ENCODE measurements at places on chromosomes 16 and 17. TPM values are rescaled to one million over a fixed set of nuclear protein-coding genes. Genes with fewer than 3 reads are reported as not detected.
A peak's percentile ranks its signal among the peaks of the same experiment; 100 is the strongest.

- no peak overlapping the region for H3K4me3 ChIP-seq
- no peaks in the 10 kb centered on the region for H3K36me3 ChIP-seq
- no peaks in the 10 kb centered on the region for H3K27me3 ChIP-seq
- no peak overlapping the region for H3K27ac ChIP-seq
- DNase-seq: no peak
Measured at GRCh38 chr16:53453928-53454327, 19.7 kb downstream of the RBL2 start.

- H3K36me3 ChIP-seq: no peaks in the 10 kb centered on the region
- no peaks in the 10 kb centered on the region for H3K27me3 ChIP-seq
- no peak overlapping the region for H3K4me3 ChIP-seq
- H3K27ac ChIP-seq: no peak overlapping the region
- no peak for DNase-seq
- no peaks in the 10 kb centered on the region for H3K4me1 ChIP-seq
Measured at GRCh38 chr16:359871-360697, 7.6 kb upstream of the AXIN1 start.

GRCh38 chr17:9612006-9612405 lies 33.3 kb upstream of the USP43 start:
- H3K36me3 ChIP-seq: no peaks in the 10 kb centered on the region
- H3K4me1 ChIP-seq: no peaks in the 10 kb centered on the region
- DNase-seq: no peak
- no peak overlapping the region for H3K27ac ChIP-seq

DNA sequence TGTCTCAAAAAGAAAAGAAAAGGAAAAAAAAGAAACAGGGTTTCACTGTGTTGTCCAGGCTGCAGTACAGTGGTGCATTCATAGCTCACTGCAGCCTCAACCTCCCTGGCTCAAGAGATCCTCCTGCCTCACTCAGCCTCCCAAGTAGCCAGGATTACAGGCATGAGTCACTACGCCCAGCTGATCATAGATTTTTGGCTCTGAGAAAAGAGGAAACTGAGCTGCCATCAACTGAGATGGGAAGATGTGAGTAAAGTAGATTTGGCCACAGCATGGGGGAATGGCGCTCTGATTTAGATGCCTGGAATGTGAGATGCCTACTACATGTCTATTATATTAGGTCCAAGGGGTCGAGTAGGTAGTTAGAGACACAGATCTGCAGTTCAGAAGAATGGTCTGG lies 5.9 kb upstream of the NAGS start:
- no peak overlapping the region for H3K4me3 ChIP-seq
- H3K4me1 ChIP-seq: peaks cover 8% of the 10 kb centered on the region
- H3K27me3 ChIP-seq: peaks cover 14% of the 10 kb centered on the region
- DNase-seq: no peak
- H3K27ac ChIP-seq: no peak overlapping the region

DNA sequence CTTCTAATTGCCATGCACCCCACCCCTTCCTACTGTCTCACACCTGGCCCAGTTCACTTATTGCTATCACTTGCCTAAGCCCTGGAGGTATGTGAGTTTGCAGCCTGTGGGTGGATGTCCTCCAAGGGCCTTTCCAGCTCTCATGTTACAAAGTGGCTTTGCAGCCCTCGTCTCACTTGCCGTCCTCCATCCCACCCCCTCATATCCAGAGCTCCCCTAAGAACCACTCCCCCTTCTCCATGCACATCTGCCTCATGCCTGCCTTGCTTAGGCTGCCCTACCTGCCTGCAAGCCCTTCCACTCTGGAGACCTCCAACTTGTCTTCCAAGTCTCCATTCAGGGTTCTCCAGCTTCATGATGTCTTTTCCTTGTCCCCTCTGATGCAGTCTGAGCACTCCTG lies 119.4 kb upstream of the NLRP1 start:
- no peak overlapping the region for H3K27ac ChIP-seq
- no peaks in the 10 kb centered on the region for H3K36me3 ChIP-seq
- no peak overlapping the region for H3K4me3 ChIP-seq

GRCh38 chr17:52546990-52547389 lies 388.5 kb upstream of the CA10 start:
- no peak overlapping the region for H3K27ac ChIP-seq
- no peak for DNase-seq
- H3K36me3 ChIP-seq: no peaks in the 10 kb centered on the region
- no peak overlapping the region for H3K4me3 ChIP-seq
- no peaks in the 10 kb centered on the region for H3K27me3 ChIP-seq

Gene MEIOB
- total RNA-seq: not detected

DNA sequence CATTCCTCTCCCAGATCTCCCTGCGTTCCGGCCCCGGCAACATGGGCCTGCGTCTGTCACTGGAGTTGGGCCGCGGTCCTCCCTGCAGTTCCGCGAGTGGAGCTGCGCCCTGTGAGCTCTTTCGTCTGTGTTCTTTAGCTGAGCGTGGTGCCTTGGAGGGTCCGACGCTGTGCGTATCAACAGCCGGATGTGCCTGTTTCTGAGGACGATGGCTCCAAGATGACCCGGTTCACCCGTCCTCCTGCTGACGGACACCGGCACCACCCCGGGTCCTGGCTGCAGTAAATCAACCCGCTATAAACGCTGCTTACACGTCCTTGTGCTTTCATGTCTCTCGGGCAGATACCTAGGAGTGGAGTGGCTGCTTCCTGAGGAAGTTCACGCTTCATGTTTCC lies 44.8 kb upstream of the GNG13 start:
- no peak for DNase-seq
- H3K4me3 ChIP-seq: no peak overlapping the region
- H3K27ac ChIP-seq: no peak overlapping the region
- H3K4me1 ChIP-seq: no peaks in the 10 kb centered on the region
- H3K36me3 ChIP-seq: no peaks in the 10 kb centered on the region

Gene MT4
- not detected for total RNA-seq

- H3K36me3 ChIP-seq: no peaks in the 10 kb centered on the region
- H3K27me3 ChIP-seq: no peaks in the 10 kb centered on the region
- H3K27ac ChIP-seq: no peak overlapping the region
- no peak overlapping the region for H3K4me3 ChIP-seq
Measured at GRCh38 chr17:73620414-73620813, 23.8 kb downstream of the SDK2 start.

DNA sequence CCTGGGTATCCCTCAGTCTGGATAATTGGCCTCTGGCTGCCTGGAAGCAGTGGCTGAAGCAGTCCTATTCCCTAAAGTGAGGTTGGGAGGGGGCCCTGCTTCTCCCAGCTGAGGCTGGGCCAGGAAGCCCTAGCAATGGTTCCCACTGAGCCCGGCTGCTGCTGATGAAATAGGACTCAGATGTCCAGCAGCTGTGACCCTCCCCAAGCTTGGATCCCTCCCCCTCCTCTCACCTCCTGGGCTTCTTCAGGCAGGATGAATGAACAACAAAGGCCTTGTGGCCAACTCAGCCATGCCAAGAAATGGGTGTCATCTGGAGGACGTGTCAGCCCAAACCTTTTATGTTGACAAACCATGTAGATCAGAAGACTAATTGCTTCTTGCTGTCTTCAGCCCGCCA lies 42.0 kb downstream of the AXIN2 start:
- H3K36me3 ChIP-seq: no peaks in the 10 kb centered on the region
- H3K4me1 ChIP-seq: no peaks in the 10 kb centered on the region
- no peak overlapping the region for H3K27ac ChIP-seq
- no peak for DNase-seq
- no peaks in the 10 kb centered on the region for H3K27me3 ChIP-seq

- peak overlapping the region; percentile 92 for H3K27ac ChIP-seq
- peaks cover 8% of the 10 kb centered on the region for H3K36me3 ChIP-seq
- H3K4me3 ChIP-seq: peak overlapping the region; percentile 74
- H3K27me3 ChIP-seq: no peaks in the 10 kb centered on the region
Measured at GRCh38 chr16:48366165-48367093, 18.8 kb downstream of the SIAH1 start.

DNA sequence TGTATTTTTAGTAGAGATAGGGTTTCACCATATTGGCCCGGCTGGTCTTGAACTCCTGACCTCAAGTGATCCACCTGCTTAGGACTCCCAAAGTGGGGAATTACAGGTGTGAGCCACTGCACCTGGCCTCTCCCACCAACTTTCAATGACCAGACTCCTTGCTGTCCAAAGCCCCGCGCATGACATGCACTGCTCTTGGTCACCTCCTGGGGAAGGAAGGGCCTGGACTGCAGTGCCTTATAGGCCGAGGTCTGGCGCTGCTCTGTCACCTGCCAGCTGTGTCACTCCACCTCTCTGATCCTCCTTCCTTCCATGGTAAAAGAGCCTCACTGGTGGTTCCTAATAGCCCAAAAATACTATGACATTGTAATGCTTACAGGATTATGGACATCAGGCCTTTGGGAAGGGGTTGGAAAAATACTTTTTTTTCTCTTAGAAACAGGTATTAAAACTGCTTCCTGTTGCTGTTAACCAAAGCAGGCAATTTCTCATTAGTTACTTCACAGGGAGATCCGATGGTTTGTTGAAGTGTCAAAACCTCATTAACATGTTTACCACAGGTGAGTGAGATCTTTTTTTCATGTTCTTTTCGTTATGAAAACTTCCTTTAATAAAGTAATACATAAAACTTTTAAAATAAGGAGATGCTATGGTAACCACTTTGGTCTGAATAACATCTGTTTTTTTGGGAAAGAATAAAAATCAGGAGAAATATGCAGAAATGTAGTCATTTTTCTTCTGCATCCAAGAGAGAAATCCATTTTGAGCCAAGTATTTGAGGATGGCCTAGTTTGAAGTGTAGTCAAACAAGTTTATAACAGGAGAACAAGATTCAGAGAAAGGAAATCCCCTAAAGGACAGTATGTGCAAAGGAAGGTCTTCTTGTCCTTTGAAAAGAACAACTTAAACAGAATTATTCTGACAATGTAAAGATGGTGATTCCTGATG lies 35.5 kb downstream of the GRB7 start:
- no peaks in the 10 kb centered on the region for H3K4me1 ChIP-seq
- no peaks in the 10 kb centered on the region for H3K36me3 ChIP-seq
- H3K27ac ChIP-seq: no peak overlapping the region
- H3K4me3 ChIP-seq: no peak overlapping the region

DNA sequence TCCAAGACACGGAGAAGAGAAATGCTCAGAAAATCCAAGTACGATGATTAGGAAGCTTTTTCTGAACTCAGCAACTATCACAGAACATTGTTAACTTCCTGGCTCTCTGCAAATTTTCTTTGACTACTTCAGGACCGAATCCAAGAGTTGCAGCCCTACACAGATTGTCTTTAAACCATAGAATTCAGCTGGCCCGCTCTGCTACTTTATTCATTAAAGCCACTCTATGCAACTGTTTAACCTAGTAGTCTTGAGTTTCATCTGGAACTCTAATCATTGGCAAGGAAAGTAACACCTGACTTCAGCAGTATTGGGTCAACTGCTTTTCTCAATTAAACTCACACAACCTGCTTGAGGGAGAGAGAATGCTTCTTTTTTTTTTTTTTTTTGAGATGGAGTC lies 210.1 kb downstream of the SLC39A11 start:
- H3K4me1 ChIP-seq: no peaks in the 10 kb centered on the region
- H3K4me3 ChIP-seq: no peak overlapping the region
- no peak overlapping the region for H3K27ac ChIP-seq
- H3K36me3 ChIP-seq: no peaks in the 10 kb centered on the region
- DNase-seq: no peak
